CD4-positive, CD25-positive, alpha-beta regulatory T cell (primary cell): ENCODE measurements at places on chromosomes 11 and 22.

DNA sequence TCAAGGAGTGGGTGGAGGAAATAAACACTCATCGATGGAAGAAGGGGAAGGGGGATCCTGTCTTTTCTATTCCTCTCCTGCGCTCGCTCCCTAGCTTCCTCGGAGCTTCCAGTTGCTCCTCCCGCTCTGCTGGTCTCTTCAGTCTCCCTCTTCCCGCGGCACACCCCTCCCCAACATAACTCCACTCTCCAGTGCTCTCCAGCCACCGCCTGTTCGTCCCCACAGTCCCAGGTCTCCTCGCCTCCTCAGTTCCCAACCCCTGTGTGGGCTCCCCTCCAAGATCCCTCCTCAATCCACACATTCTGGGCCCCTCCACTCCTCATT, 438 bp downstream of the ZW10 start:
- no peak for DNase-seq

- DNase-seq, result no peak
These were observed 38.1 kb downstream of the SLC22A12 start for GRCh38 chr11:64629103-64629502.

DNA sequence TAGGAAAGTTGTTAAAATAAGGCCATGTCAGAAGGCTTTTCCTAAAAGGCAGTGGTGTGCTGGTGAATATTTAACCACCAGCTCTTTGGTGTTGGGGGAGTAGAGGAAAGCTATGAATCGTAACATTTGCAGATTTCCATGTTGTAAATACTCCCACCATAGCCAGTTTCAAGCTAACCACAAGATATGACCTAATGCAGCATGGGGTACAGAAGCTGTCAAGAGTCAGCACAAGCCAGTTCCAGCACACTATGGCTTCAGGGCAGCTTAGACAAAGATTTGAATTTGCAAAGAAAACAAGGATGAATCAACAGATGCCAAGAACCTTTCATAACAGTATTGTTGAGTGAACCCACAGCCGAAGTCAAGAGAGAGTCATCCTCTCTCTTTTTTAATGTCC, 40.0 kb downstream of the COMMD9 start:
- no peak for DNase-seq

GRCh38 chr11:64261556-64262080, 10.3 kb downstream of the PLCB3 start:
- DNase-seq, result no peak

DNA sequence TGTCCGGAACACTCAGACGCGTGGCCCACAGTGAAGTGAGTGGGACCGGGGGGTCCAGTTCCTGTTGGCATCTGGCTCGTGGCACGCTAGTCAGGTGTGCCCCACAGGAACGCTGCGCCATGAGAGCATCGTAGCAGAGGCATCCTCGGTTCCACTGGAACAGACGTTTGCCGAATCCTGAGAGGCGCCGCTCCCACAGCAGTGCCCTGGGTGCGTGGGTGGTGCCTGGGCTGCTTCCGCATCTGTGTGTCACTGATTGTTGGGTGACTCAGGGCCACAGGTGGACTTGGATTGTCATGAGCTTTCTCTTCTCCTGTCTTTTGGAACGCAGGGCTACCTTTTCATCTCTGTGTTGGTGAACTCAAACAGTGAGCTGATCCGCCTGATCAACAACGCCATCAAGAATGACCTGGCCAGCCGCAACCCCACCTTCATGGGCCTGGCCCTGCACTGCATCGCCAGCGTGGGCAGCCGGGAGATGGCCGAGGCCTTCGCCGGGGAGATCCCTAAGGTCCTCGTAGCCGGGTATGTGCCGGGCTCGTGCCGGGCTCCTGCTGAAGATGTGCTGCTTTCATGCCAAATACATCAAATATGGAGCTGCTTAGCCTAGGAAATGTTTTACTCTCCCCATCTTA, 46.2 kb downstream of the AP2A2 start:
- DNase-seq, result no peak
